ENCODE measurements at places on chromosomes 2 and 18. TPM values are rescaled to one million over a fixed set of nuclear protein-coding genes. Genes with fewer than 3 reads are reported as not detected.

GRCh38 chr18:57043241-57043640, 103.6 kb upstream of the BOD1L2 start:
- H3K36me3 ChIP-seq, result no peaks in the 10 kb centered on the region
- H3K27ac ChIP-seq, result no peak overlapping the region
- no peaks in the 10 kb centered on the region for H3K27me3 ChIP-seq
- H3K4me3 ChIP-seq, result no peak overlapping the region

DNA sequence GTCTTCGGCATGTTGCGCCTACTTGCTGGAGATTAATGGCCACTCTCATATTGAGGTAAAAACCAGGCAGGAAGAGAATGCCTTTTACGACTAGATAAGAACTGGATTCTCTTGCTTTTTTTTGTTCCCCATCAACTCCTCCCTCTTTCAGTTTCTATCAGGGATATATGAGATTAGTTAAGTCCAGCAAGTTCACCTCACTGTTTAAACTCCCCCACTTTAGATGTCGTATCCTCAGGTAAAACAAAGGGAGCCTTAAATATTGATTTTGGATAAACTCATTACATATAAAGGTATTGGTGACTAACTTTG, 98.4 kb downstream of the PLEKHM3 start:
- peaks cover 8% of the 10 kb centered on the region for H3K4me1 ChIP-seq
- peak overlapping the region; percentile 81 for H3K27ac ChIP-seq
- H3K36me3 ChIP-seq, result no peaks in the 10 kb centered on the region
- no peak for DNase-seq
- H3K27me3 ChIP-seq, result no peaks in the 10 kb centered on the region

- no peak for DNase-seq
- H3K27ac ChIP-seq, result no peak overlapping the region
- H3K36me3 ChIP-seq, result no peaks in the 10 kb centered on the region
- H3K4me1 ChIP-seq, result no peaks in the 10 kb centered on the region
- no peaks in the 10 kb centered on the region for H3K27me3 ChIP-seq
Observed at GRCh38 chr2:101199251-101199791, 48.1 kb upstream of the TBC1D8 start.

GRCh38 chr2:41241325-41242000, 789.6 kb upstream of the SLC8A1 start:
- H3K36me3 ChIP-seq, result no peaks in the 10 kb centered on the region
- H3K27me3 ChIP-seq, result no peaks in the 10 kb centered on the region
- H3K4me1 ChIP-seq, result no peaks in the 10 kb centered on the region
- H3K4me3 ChIP-seq, result no peak overlapping the region
- no peak overlapping the region for H3K27ac ChIP-seq

DNA sequence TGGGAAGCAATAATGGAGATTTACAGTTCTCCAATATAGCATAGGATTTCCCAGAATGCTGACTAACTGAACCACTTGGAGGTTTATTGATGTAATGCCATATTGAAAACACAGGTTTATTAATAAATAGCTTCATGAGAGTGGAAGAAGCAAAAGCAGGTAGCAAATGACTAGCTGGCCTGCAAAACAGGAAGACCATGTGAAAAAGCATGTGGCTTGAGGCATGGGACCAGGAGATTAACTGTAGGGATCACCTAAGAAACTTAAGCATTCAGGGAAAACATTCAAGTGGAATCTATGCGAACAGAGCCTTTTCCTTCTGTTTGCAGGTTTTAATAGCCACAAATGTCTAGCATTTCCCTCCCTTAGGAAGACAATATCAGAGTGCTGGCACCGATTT, 679.7 kb downstream of the ZEB2 start:
- no peak overlapping the region for H3K27ac ChIP-seq
- H3K4me1 ChIP-seq, result no peaks in the 10 kb centered on the region
- DNase-seq, result no peak
- H3K36me3 ChIP-seq, result no peaks in the 10 kb centered on the region

DNA sequence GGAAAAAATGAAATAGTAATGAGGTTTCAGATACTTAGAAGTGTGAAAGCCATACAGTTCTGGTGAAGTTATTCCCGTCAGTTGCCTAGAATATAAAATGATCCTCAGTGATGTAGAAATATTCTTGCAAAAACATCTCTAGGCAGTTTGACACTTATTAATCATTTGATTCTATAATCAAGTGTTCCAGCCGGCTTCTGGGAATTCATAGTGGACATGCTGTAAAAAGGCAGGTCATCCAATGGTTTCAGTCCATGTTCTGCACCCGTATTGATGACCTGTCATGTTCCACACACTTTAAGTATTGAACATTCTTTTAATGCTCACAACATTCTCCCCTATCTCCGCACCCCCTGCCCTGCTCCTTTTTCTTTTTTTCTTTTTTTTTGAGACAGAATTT, 19.8 kb downstream of the ARPC2 start:
- no peak overlapping the region for H3K4me3 ChIP-seq
- no peak overlapping the region for H3K27ac ChIP-seq
- no peak for DNase-seq
- no peaks in the 10 kb centered on the region for H3K36me3 ChIP-seq
- no peaks in the 10 kb centered on the region for H3K27me3 ChIP-seq
- H3K4me1 ChIP-seq, result peaks cover 9% of the 10 kb centered on the region

GRCh38 chr18:46276748-46277147, 172.6 kb downstream of the HAUS1 start:
- no peak for DNase-seq
- H3K27me3 ChIP-seq, result no peaks in the 10 kb centered on the region
- H3K36me3 ChIP-seq, result no peaks in the 10 kb centered on the region
- H3K4me1 ChIP-seq, result no peaks in the 10 kb centered on the region
- no peak overlapping the region for H3K27ac ChIP-seq

- H3K27ac ChIP-seq, result no peak overlapping the region
- no peaks in the 10 kb centered on the region for H3K36me3 ChIP-seq
- no peak for DNase-seq
- H3K4me3 ChIP-seq, result no peak overlapping the region
- no peaks in the 10 kb centered on the region for H3K27me3 ChIP-seq
- H3K4me1 ChIP-seq, result no peaks in the 10 kb centered on the region
Observed at GRCh38 chr2:217559084-217559483, 443.7 kb downstream of the TNS1 start.

- no peaks in the 10 kb centered on the region for H3K4me1 ChIP-seq
- DNase-seq, result no peak
- H3K27ac ChIP-seq, result no peak overlapping the region
Observed at GRCh38 chr2:238306672-238306998, 13.7 kb upstream of the TRAF3IP1 start.

GRCh38 chr2:149543845-149544244, 43.7 kb downstream of the MMADHC start:
- H3K27me3 ChIP-seq, result no peaks in the 10 kb centered on the region
- no peak overlapping the region for H3K4me3 ChIP-seq
- H3K27ac ChIP-seq, result no peak overlapping the region
- H3K36me3 ChIP-seq, result no peaks in the 10 kb centered on the region
- no peak for DNase-seq
- no peaks in the 10 kb centered on the region for H3K4me1 ChIP-seq

DNA sequence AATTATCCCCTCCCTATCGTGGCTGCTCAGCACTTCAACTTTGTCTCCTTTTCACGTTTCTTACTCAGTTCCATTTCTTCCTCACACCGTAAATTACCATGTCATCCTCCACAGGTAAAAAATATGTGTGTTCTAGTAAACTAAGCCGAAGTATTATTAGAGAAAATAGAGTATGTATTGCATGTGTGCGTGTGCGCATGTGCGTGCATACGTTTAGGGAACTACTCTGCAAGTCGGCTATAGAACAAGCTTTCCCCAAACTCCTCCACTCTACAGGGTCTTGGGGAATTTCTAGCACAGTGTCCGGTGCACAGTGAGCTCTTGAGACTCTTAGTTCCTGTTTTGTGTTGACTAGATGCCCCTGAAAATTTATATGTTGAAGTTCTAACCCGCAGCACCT, 9.1 kb upstream of the RAX start:
- no peaks in the 10 kb centered on the region for H3K4me1 ChIP-seq
- H3K27me3 ChIP-seq, result peaks cover 3% of the 10 kb centered on the region
- no peak overlapping the region for H3K27ac ChIP-seq

DNA sequence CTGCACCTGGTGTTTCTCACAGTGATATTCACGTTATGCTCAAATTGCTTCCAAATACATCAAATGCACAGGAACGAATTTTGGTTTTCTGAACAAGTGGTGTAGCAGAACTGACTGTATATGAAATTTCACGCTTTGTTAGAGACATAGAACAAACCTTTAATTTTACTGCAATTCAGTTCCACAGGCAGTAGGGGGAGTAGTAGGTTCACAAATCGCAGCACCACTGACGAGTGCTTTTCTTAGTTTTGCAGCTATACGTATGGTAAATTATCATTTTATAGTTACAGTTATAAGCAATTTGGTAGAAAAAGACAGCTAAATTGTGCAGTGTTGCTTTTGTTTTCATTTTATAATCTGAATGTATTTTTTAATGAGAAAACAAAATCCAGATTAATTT, 113.3 kb downstream of the KIAA1328 start:
- no peak overlapping the region for H3K27ac ChIP-seq
- H3K4me3 ChIP-seq, result no peak overlapping the region
- no peaks in the 10 kb centered on the region for H3K36me3 ChIP-seq

- DNase-seq, result no peak
- H3K36me3 ChIP-seq, result no peaks in the 10 kb centered on the region
- no peaks in the 10 kb centered on the region for H3K4me1 ChIP-seq
- no peak overlapping the region for H3K4me3 ChIP-seq
Observed at GRCh38 chr2:235215248-235215647, 263.4 kb downstream of the SH3BP4 start.

DNA sequence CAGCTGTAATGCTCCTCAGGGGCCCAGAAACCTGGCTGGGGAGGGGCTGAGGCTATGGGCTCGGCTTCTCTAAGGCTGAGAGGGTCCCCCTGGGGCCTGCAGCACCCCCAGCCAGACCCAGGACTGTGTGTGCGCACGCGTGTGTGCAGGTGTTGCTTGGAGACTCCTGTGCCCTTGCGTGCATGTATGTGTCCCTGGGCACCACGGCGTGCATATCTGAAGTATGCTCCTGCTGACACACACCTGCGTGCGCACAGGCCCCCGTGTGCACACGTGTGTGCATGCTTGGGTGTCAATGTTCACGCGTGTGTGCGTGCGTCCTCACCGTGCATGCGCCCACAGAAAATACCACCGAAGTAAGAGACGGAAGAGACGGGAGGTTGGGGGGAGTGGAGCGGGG, 14.9 kb upstream of the ECEL1 start:
- H3K4me1 ChIP-seq, result peaks cover 11% of the 10 kb centered on the region
- no peak overlapping the region for H3K4me3 ChIP-seq
- H3K36me3 ChIP-seq, result no peaks in the 10 kb centered on the region
- no peak overlapping the region for H3K27ac ChIP-seq

DNA sequence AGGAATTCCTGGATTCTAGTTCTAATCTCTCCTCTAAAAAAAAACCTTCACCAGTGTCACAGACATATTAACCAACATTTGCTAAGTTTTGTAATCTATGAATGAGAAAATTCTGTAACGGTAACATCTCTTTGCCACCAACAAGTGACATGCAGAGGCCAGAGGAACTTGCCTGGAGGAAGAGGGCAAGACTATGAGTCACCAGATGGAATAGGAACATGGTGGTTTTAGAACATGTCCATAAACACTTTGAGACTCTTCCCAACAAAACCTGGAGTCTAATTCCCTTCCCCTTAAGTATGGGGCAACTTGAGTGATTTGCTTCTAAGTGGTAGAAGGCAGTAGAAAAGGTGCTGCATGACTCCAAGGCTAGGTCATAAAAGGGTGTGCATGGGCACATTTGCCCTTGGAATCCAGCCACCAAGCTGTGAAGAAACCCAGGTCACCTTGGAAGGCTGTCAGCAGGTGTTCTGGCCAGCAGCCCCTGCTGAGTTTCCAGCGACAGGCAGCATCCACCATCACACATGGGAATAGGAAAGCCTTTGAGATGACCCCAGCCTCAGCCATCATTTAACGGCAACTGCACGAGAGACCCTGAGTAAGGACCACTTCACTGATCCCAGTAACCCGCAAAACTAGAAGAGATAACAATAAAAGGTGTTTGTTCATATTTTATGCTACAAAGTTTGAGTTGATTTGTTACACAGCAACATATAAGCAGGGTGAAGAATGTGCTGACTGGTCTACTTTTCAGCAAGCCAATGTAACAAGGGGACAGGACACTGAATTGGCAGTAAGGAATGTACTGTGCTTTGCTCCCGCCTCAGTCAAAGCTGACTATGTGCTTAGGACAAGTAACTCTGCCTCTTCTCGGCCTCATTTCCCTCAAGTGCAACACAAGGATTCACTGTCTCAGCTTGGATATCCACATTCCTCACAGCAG, 90.6 kb downstream of the SKA1 start:
- no peak overlapping the region for H3K4me3 ChIP-seq
- no peaks in the 10 kb centered on the region for H3K27me3 ChIP-seq
- no peaks in the 10 kb centered on the region for H3K4me1 ChIP-seq
- no peak for DNase-seq
- no peaks in the 10 kb centered on the region for H3K36me3 ChIP-seq

DNA sequence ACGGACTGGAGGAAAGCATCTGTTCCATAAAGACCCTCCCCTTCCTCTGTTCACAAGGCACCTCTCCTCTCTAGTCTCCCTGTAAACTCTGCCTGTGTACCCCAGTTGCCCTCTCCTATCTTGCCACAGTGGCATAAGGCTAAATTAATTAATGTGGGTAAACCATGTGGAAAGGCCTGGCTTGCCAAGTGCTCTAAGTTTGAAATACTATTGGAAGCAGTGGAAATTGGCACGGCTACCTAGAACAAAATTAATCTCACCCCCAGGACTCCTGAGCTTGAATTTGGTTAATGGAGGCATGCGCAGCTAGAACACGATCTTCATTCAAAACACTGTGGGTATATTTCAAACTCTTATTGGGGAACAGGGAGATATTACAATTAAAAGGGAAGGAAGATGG, 19.2 kb upstream of the SLC14A2 start:
- no peak overlapping the region for H3K27ac ChIP-seq

DNA sequence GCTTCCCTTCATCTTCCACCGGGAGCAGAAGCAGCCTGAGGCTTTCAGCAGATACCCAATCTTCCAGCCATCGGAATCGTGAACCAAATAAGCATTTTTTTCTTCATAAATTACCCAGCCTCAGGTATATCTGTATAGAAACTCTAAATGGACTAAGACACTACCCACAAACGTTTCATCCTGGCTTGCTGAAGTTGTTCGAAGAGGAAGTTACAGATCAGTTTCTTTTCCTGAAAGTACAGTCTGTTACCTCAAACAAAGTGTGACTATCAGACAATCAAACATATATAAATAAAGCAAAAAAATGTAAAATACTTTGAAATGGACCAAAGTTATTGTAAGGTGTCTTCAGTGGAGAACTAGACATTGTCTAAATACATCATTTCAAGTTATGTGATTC, 97.9 kb downstream of the MREG start:
- no peak overlapping the region for H3K4me3 ChIP-seq
- H3K27me3 ChIP-seq, result no peaks in the 10 kb centered on the region
- no peaks in the 10 kb centered on the region for H3K36me3 ChIP-seq
- no peak for DNase-seq
- H3K27ac ChIP-seq, result no peak overlapping the region
- H3K4me1 ChIP-seq, result no peaks in the 10 kb centered on the region

- no peaks in the 10 kb centered on the region for H3K27me3 ChIP-seq
- DNase-seq, result no peak
- H3K27ac ChIP-seq, result no peak overlapping the region
- no peaks in the 10 kb centered on the region for H3K4me1 ChIP-seq
- no peak overlapping the region for H3K4me3 ChIP-seq
- peaks cover 9% of the 10 kb centered on the region for H3K36me3 ChIP-seq
Observed at GRCh38 chr2:3403587-3404334, 24.3 kb downstream of the TRAPPC12 start.

Gene DYSF
- 1.5 TPM for total RNA-seq

Gene NEMP2
- 2.3 TPM for total RNA-seq

Gene DBI
- total RNA-seq, result 20.6 TPM

Gene POMC
- 13.5 TPM for total RNA-seq

Gene IL36RN
- not detected for total RNA-seq

Gene EFR3B
- total RNA-seq, result 0.89 TPM

Gene ZCCHC2
- 9.0 TPM for total RNA-seq

Gene EHD3
- 0.75 TPM for total RNA-seq

Gene ADCYAP1
- total RNA-seq, result 5.1 TPM
